Stimulated activated CD8-positive, alpha-beta memory T cell treated with anti-CD3 and anti-CD28 coated beads, Interleukin-2, amount 100 ng/mL, for 1 hour (primary cell): ENCODE measurements at places on chromosomes 1 and 21.

DNA sequence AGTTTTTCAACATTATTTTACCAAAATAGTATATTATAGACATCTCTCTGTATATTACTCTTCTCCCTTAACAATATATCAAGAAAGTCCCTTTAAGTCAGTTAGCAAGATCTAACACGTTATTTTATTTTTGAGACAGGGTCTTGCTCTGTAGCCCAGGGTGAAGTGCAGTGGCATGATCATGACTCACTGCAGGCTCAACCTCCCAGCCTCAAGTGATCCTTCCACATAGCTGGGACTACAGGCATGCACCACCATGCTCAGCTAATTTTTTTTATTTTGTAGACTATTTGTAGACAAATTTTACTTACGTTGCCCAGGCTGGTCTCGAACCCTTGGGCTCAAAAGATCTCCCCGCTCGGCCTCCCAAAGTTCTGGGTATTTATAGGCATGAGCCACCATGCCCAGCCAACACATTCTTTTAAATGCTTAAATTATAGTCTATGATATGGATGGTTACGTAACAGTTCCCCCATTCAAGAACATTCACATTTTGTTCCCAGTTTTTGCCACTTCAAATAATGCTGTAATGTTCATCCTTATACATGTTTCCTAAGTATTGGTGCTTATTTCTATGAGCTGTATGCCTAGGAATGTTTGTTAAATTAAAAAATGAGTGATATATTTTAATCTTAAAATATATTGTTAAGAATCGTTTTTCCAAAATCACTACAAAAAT lies 70.4 kb downstream of the TUT4 start:
- no peak for DNase-seq

GRCh38 chr1:230224101-230224960 lies 157.3 kb downstream of the GALNT2 start:
- DNase-seq, result no peak

GRCh38 chr1:156705918-156706656 lies 704 bp upstream of the CRABP2 start:
- DNase-seq, result peak; percentile 34

- DNase-seq, result no peak
Observed at GRCh38 chr1:94144836-94145235, 23.9 kb upstream of the ABCA4 start.

DNA sequence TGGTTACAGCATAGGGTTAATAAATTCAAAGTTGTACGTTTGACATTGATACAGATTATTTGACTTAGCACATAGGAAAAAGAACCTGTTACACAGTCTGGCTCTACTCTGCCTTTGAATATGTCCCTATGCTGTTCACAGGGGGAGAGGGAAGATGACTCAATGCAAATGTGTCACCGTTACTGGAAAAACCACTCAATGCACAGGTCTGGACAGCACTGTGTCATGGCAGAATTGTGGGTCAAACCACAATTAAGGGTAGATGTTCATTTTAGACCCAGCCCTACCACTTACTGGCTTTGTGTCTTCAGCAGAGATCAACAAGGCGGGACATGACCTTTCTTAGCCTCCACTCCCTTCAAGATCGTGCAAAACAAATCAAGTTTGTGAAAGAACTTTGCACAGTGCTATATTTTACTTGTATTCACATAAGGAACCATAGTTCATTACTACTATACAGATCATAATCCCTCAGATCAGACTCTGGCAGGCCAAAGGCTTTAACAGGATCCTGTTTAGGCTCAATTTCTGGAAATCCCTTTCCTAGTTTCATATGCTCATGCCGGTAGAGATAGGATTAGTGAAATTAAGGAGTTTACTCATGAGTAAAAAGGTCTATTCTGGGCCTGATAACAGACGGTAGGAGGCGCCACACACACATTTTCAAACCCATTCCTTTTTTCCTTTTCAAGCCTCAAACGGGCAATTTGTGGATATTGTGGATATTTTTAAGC lies 22.1 kb downstream of the EIF2D start:
- no peak for DNase-seq

- DNase-seq, result no peak
Observed at GRCh38 chr1:89516055-89516454, 8.6 kb upstream of the LRRC8B start.
